CD4-positive, alpha-beta T cell treated with Interleukin-4 for 1 hour (primary cell): ENCODE measurements at places on chromosomes 13 and 19.

DNA sequence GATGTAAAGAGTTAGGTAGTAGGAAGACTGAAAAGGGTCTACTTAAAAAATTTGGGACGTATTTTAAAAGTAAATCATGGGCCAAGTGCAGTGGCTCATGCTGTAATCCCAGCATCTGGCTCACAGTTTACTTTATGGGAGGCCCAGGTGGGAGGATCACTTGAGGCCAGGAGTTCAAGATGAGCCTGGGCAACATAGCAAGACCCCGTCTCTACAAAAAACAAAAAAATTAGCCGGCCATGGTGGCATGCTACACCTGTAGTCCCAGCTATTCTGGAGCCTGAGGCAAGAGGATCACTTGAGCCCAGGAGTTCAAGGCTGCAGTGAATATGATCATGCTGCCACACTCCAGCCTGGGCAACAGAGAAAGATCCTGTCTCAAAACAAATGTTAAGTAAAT, 23.0 kb downstream of the UTP14C start:
- no peak for DNase-seq

DNA sequence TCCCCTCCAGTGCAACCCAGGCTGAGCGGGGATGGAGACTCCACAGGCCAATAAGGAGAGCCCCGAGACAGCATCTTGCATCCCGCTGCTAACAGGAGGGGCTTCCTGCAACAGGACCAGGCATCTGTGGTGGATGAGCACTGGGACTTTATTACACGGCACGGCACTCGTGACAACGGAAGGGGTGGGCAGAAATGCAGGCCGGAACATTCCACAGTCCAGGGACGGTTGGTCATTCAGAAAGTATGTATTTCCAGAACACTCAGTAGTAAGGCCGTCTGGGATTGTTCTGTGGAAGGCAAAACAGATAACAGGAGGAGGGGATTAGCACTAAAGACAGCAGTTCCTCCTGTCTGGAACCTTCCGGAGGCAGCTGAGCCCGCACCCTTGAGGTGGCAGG, 3.3 kb upstream of the TM6SF2 start:
- no peak for DNase-seq

DNA sequence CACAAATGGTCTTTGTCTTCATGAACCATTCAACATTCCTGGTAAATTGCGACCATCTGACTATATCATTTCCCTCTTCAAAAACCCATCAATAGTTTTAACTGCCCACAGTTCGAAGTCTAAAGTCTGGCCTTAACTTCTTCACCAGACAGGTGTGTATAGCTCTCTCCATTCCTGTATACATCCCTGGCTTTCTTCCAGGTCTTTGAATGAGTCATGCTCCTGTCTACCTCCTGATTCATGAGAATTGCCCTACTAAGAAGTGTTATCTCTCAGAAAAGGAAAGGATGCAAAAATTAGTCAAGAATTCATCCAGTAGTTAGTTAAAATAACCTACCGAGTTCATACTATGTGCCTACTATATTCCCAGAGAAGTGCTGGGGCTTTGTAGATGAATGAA, 225.0 kb downstream of the TBC1D4 start:
- no peak for DNase-seq

- DNase-seq: peak; percentile 33
Observed at GRCh38 chr19:4140237-4140711, 13.2 kb upstream of the CREB3L3 start.

DNA sequence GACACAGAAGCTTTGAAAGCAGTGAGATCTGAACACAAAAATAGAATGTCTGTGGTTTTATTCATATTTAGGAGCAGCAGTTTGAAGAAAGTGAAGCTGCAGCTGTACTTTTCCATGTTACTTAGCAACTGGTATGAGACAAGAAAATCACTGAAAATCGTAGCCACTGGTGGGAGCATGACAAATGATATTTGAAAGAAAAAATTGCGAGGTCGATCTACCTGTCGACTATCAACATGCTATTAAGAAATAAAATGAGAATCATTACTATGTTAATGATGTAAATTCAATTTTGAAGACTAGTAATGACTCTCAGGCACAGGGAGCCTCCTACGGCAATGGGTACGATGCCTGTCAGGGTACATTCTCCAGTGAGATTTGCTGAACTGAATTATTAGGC, 436.4 kb downstream of the SLITRK5 start:
- no peak for DNase-seq

DNA sequence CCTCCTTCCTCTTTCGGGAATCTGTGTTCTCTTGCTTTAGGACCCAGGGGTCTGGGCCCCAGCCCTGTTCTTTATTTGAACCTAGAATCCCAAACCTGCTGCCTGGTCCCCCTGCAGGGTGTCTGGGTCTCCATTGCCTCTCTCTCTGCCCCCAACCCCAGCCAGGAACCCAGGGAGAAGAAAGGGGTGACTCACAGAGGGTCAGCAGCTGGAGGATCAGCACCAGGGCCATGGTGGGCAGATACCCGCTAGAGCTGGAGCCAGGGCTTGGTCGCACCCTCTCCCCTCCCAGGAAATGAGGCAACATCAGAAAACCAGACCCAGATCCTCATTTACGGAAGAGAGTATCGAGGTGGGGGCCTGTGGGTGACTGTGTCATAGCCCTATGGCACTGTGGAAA, at the start of gene OSCAR:
OSCAR (minus strand) TSS at position 243 of the 400 bp plus-strand sequence; CDS start at position 232, 11 bp downstream.
- peak; percentile 67 for DNase-seq

GRCh38 chr13:33213024-33213768, 72.4 kb downstream of the STARD13 start:
- DNase-seq: no peak

GRCh38 chr19:34067861-34068271, 104.4 kb upstream of the LSM14A start:
- no peak for DNase-seq

- no peak for DNase-seq
Observed at GRCh38 chr19:4109626-4109945, 14.3 kb downstream of the MAP2K2 start.

- no peak for DNase-seq
Observed at GRCh38 chr19:17997969-17998826, 9.8 kb upstream of the ARRDC2 start.

DNA sequence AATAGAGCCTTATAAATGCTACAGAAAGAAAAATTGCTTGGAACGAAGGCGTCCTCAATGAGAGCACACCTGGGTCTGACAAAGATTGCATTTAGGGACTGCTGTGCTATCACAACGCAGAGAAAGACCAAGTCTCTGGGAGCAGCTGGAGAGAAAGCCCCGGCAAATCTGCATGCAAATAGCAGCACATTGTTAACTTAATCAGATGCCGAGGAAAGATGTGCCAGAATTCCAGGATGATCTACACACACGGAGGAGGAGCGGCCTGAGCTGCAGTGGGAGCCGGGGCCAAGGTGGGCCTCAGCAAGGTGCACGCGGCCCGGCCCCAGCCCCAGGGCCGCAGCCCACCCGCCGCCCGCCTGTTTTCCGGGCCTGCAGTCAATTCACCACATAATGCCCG, 1.4 kb downstream of the ZNF536 start:
- DNase-seq: no peak

DNA sequence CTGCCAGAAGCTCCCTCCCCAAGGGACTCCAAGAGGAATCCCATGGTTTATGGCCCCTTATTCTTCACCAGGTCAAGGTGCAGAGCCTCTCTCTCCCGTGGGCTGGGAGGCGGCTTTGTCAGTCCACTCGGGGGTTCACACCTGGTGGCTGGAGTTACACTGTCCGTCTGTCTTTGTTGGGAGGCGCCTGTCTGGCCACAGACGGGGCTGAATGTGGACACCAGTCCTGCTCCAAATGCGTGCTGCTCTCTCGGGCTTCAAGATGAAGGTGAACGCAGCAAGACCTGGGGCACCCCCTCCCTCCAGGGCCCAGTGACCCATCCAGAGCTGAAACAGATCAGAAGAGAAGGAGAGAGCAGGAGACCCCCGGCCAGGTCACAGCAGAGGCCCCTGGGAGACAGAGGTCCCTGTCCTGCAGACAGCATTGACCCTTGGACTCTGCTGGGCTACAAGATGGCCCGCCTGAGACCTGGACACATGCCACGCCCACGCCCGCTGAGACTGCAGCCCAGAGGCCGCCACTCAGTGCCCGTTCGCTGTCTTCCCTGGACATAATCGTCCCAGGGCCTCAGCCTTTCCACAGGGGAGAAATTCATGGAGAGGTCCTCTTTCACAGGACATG, 29.9 kb upstream of the TUBGCP3 start:
- no peak for DNase-seq

GRCh38 chr13:103734837-103735236, 668.6 kb upstream of the SLC10A2 start:
- no peak for DNase-seq

DNA sequence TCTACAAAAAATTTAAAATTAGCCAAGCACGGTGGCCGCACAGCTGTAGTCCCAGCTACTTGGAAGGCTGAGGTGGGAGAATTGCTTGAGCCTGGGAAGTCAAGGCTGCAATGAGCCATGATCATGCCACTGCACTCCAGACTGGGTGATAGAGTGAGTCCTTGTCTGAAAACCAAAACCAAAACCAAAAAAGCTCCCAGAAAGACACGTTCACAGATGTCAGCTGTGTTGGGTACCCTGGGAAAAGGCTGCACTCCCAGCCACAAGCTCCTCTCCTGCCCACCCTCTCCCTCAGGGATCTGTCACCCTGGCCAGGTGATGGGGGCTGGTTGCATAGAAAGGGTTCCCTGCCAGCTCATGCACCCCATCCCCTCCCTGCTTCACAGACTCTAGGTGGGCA, 53.3 kb downstream of the RNF6 start:
- no peak for DNase-seq

DNA sequence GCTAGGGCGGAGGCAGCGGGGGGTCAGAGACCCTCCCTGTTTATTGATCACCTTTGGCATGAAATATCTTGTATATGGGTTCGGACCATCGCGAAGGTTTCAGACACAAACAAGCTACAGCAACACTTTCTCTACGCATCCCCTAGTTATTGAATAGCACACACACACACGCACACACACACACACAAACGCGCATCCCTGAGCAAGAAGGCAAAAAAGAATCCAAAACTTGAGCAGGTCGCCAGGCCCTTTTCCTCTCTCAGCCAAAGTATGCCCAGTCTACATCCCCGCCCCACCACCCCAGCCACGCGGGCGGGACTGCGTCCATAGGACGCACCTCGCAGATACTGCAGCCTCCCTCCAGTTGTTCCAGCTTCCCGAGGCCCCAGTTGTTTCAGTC, 16.0 kb downstream of the POU4F1 start:
- DNase-seq: no peak

DNA sequence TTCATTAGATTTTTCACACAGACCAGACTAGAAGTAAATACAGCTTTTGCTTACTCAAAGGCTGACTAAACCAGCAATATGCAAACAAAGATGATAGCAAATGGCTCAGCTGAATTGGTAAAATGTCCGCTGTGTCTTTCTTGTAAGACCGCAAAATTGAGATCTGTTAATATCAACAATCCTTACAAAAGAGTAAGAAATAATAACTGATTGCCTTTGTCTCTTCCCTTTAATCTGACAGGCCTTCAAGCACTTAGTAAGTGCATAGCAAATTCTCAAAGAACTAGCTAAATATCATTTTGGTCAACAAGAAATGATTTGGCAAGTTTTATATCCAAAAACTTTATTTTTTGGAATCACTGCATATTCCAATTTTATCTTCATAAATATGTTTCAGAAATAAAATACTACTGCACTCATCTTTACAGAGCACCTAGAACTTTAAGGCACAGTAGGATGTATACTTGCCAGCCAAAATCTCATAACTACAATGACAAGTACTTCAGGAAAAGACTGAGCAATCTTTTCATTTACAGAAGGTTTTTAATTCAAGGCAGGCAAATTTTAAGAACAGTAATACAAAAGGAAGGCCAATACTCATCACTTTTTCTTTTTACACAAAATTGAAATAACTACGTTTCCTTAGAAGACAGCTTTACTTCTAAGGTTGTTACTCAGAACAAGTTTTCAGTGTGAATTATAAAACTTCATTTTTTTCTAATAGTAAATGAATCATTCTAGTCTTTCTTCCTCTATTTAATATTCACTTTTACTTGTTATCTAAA, 1.1 kb downstream of the ELF1 start:
- DNase-seq: peak; percentile 57

DNA sequence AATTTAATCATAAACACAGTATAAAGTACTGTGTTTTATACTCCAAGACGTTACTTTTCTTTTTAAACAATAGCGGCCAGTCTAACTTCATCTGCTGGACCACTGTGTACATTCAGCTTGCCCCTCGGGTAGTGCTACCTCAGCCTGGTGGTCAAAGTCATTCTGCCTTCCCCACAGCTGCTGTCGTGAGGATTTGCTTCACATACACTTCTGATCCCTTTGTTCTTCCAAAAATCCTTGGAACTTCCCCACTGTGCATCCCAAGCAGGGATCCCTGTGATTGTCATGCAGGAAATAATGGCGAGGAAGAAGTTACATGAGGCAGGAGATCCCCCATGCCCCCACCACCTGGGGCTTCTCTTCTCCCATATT, 234.9 kb upstream of the STARD13 start:
- DNase-seq: no peak

DNA sequence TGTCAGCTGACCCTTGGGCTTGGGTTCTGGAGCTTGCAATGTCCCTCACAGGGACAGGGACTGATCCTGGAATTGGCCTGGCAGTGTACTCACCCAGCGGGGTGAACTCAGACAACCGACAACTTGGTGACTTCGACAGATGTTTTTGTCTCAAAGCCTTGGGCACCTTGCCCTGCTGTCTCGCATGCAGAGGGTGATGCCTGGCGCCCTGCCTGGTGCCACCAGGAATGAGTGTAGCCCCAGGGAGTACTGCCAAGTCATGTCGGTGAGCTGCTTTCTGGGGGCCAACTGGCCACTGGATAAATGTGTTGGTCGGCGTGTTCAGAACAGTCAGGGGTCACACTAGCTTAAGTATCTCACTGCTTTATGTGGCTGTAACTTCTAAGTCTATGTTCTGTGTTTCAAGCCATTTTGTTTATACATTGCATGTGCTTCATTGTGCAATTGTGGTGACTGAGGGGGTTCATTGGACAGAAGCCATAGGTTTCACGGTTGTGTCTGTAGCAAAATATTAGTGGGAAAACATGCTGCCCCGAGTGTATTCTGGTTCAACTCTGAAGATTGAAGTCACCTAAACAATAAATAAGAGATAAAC, 96.3 kb upstream of the TNFSF11 start:
- DNase-seq: no peak

GRCh38 chr13:32650705-32651311, 64.6 kb downstream of the PDS5B start:
- peak; percentile 59 for DNase-seq

- DNase-seq: no peak
Observed at GRCh38 chr13:105341256-105341655, 1194.2 kb downstream of the EFNB2 start.

DNA sequence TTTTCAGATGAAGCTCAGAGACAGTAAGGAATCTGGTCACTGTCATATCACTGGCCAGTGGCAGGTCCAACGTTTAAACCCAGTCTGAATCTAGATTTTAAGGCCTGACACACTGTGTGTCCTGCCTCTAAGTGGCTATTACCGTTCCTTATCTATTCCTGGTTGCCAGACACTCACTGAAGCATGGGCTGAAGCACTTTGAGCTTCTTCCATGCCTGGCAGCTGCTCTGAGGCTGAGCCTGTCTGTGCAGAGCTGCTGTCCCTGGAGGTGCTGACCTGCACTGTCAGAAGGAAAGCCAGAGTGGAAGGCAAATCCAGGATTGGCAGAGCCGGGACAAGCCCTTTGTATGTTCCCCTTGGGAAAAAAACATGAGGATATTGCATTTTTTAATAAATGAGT, 109.2 kb upstream of the SLC7A1 start:
- DNase-seq: no peak

GRCh38 chr19:4559569-4559968, at the start of gene SEMA6B:
TSS of gene SEMA6B (minus strand) at chr19:4559684. CDS start at chr19:4558457, 1,227 bp downstream.
- DNase-seq: no peak
